NCI-H2081 treated with DMSO at 0.1 percent for 48 hours (cell line): ENCODE measurements at places on chromosomes 3 and 15.

- no peak for DNase-seq
These were observed 3.3 kb downstream of the STAB1 start for GRCh38 chr3:52498137-52499054.

- DNase-seq = no peak
These were observed 392.5 kb upstream of the ATP11B start for GRCh38 chr3:182400838-182401237.

DNA sequence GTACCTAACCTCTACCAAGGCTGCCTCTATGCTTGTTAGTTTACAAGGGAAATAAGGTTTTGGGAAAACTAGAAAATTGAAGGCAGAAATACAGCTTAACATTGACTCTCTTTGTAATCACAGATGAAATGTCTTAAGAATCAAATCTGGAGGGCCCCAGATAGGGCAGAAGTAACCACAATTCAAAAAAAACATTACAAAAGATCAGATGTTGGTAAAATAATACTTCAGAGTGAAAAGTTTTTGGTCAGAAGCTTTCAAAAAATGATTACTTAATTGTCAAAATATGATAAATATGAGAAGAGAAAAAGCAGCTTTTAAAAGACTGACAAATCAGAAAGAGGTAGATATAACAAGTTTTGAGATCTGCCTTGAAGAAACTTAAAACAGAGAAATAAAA is 425.1 kb upstream of the NECTIN3 start:
- DNase-seq = no peak

- no peak for DNase-seq
These were observed 58.3 kb upstream of the TMEM115 start for GRCh38 chr3:50417637-50418033.

GRCh38 chr3:128590948-128591347 is 59.7 kb downstream of the RPN1 start:
- no peak for DNase-seq

DNA sequence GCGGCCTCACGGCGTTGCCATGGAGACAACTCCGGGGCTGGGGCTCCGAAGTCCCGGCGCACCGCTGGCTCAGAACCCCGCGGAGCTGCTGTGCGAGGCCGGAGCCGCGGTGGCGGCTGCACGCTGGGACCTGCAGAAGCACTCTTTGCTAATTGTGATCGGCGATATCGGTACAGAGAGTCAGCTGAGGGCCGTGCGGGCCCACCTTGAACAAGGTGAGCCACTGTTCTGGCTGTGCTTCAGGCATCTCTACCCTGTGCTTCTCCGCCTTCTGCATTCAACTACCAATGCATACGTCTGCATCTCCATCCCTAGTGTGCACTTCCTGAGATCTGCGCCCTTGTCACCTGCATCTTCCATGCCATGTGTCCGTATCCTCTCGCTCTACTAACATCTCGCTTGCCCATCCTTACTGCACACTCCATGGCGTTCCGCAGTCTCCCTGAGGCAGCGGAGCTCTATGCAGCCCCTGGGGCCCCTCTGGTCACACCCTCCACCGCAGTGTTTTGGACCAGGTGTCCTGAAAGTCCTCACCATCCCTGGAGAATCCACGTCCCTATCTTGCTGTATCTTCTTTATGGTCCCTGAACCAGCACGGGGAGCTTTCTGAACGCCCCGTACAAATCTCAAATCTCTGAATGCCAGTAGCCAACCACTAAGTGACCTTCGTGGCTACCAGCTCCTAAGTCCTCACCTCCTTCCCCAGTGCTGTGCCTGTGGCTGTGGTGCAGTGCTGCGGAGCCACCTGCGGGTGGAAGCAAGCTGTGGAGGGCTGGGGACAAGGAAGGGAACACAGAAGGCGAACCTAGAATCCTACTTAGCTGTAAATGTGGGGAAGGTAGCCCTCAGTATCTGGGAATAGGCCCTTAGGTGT is 6.2 kb upstream of the MAP1A start:
- no peak for DNase-seq

GRCh38 chr15:36358094-36358493 is 221.3 kb upstream of the CDIN1 start:
- DNase-seq = no peak

DNA sequence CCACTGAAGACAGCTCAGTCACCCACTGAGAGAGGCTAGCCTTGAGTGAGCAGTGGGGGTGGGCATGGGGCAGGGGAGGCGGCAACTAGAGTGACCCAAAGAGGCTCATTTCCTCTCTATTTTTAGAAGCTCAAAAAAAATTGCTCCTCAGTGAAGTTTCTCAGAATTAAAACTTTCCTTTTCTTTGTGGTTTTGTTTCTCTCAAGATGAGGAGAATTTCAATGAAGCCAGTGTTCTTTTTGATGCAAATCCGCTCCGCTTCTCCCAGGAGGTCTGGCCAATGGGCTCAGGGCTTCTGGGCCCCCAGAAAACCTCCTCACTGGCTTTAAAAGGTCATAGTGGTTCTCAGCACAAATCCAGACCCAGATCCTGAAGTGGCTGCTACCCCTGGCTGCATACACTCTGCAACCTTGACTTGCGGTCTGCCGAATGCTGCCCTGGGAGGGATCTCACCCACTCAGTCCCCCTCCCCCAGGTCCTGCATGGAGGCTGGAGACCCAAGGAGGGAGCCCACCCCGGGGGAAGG is at the start of gene ACSBG1:
TSS of gene ACSBG1 (minus strand) at position 51 of the 526 bp plus-strand sequence. CDS start 64 bp downstream, outside the sequence.
- DNase-seq = no peak

DNA sequence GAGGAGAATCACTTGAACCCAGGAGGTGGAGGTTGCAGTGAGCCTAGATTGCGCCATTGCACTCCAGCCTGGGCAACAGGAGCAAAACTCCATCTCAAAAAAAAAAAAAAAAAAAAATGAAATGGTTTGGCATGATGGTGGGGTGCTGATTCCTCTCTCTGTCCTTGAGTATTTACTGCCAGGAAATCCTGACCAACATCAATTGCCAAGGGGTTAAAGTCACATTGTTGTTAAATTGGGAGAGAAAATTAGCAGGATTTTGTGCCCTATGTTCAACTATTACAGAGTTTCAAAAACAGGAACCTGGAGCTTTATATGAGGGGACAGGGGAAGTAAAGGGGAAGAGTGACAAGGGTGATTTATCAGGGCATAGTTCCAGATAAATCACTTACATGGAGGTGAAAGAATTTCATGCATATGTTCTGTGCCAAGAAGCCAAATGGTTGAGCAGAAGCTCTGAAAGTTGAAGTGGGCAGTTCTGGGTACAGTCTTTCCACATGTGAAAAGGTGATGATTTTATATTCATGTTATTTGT is 70.5 kb upstream of the TSEN2 start:
- no peak for DNase-seq

DNA sequence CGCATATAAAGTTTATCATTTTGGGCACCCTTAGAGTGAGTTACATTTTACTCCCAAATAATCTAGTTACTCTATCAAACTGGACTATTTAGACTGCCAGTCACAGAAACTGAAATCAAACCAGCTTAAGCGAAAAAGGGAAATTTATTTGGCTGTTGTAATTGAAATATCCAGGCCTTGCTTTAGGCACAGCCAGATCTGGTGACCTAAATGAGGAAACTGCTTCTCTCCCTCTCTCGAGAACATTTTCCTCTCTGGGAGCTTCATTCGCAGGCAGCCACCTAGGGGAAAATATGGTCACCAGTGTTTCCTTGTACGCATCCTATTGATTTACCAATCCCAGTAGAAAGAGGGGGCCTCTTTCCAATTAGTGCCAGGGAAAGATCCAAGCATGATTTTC is 175.3 kb upstream of the MITF start:
- no peak for DNase-seq

GRCh38 chr15:60883691-60884640 is 345.1 kb downstream of the RORA start:
- DNase-seq = no peak

DNA sequence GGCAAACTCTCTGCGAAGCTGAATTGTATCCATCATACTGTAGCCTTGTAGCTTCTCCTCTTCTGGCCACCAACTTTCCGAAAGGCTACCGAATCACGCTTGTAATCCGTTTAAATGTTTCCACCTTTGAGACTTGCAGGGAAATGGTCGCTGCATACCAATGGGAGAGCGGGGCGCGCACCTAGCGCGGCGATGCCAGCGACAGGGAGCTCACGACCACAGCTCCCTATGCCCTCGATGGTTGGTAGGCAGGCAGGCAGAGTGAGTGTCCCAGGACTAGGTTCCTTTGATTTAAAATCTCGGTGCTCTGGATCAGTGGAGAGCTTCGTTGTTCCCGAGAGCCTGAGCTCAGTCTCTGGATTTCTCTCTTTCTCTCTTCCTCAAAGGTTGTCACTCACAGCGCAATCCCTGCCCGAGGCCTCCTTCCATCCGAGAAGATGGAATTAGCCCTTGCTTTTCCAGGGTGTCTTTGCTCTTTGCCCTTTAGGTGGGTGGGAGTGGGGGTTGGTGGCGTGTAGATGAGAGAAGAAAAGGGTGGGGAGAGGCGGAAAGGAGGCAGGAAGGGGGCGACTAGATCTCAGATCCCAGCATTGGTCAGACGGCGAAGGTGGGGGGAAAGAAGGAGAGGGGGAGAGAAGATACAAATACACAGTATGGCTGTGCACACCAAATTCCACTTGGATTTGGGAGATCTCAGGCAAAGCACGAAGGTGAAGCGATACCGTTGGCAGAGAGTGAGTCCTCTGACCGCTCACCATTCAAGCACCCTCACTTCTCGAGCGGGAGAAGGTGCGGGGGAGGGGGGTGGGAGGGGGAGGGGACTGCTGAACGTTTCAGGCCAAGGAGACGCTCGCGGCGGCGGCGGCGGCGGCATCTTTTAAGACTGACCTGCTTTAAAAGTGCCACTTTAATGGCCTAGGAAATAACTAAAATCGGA is at the start of gene SLITRK3:
TSS of gene SLITRK3 (minus strand) at position 745 of the 937 bp plus-strand sequence. CDS start 5,554 bp downstream, outside the sequence.
- no peak for DNase-seq

- no peak for DNase-seq
These were observed 32.0 kb downstream of the KLHL25 start for GRCh38 chr15:85762756-85763127.

GRCh38 chr3:111035316-111035715 is 36.3 kb upstream of the NECTIN3 start:
- no peak for DNase-seq

GRCh38 chr15:57923750-57924149 is 141.8 kb downstream of the ALDH1A2 start:
- no peak for DNase-seq

GRCh38 chr3:15089201-15089600 is 9.7 kb downstream of the RBSN start:
- DNase-seq = no peak

GRCh38 chr3:169835533-169835932 is 22.8 kb upstream of the LRRC34 start:
- no peak for DNase-seq

GRCh38 chr3:117645561-117646242 is 936.1 kb downstream of the TUSC7 start:
- no peak for DNase-seq

DNA sequence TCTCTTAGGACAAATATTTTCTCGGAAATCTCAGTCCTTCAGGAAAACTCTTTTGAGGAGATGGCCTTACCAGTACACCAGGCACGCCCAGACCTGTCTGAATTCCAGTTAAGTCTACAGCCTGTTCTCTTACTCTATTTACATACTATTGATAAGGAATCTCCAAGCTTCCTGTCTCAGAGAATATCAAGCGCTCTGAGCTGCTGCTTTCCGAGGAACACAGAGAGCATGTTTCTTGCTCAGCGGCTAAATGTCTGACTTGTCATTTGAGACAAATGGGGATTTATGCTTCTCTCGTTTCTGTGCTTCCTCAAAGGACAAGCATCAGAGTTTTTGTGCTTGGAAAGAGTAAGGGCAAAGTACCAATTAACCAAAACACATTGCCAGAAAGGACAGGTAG is 112.4 kb upstream of the CCDC54 start:
- DNase-seq = no peak

- no peak for DNase-seq
These were observed 86.1 kb downstream of the TRAK1 start for GRCh38 chr3:42177068-42177800.

- no peak for DNase-seq
These were observed 14.8 kb downstream of the CRYGS start for GRCh38 chr3:186529201-186529999.

DNA sequence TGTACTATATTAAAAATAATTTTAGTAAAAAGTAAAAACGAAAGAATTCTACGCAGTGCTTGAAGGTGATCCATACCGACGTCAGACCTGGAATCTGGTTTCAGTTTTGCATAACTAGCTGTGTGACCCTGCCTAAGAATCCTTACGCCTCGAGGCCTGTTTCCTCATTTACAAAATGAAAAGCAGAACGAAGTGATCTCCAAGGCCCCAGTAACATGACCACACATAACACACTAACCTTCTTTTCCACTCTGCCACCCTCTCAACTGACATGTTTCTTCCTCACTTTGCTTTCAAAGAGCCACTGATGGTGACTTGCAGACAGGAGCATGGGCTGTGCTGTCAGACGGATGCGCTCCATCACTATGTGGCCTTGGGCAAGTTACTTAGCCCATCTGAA is 4.8 kb downstream of the MESD start:
- no peak for DNase-seq
